Dorsolateral prefrontal cortex (tissue), 122 donors: ENCODE measurements at places on chromosomes 7 and 10.

GRCh38 chr10:116112232-116113231 lies 160.5 kb downstream of the GFRA1 start:
- no peak for DNase-seq

GRCh38 chr7:31796375-31796774 lies 109.4 kb downstream of the PPP1R17 start:
- no peak for DNase-seq

GRCh38 chr10:97553575-97554031 lies 19.0 kb upstream of the ANKRD2 start:
- DNase-seq, result no peak

DNA sequence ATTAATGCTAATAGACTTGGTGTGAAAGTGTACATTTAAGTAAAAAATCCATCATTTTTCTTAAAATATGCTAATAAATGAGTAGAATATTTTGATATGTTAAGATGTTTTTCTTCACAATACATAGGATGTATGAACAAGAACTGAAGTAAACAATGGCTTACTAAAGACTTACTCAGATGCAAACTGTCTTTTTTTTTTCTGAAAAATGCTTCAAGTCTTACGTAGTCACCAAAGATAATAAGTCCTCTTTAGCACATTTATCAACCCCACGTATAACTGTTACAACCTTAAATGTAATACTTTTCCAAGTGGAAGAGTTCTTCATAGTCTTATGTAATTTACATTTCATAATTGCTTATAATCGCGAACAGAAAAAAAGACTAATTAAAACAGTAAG lies 54.8 kb downstream of the MDFIC start:
- DNase-seq, result no peak

DNA sequence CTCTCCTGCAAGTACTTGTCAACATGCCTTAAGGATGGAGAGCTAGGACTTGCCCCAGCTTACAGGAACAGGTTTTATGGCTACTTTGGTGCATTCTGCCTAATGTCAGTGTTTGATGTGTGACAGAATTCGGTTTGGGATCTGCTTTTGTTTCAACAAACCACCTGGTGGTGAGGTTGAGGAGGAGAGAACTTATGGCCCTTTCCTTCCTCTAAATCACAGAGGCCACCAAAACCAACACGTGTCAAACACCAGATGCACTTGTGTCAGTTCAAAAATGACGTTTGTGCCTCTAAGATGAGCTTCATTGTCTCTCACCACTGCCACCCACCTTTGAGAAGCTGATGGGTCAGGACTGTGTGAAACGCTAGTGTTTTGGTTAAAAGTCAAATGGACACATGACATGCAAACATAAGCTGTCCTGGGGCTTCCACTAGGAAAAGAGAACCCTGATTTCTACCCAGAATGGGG lies 83.9 kb downstream of the OSBPL3 start:
- no peak for DNase-seq
